Progenitor cell of endocrine pancreas (in vitro differentiated cells): ENCODE measurements at places on chromosomes 4 and X. TPM values are rescaled to one million over a fixed set of nuclear protein-coding genes. Genes with fewer than 3 reads are reported as not detected.

ERCC6L gene
- total RNA-seq: 4.8 and 5.6 TPM in 2 replicates

CFI gene
- total RNA-seq: 0.24 TPM in 1 of 2 replicates, not detected in the other

UBL4A gene
- total RNA-seq: 17.7 and 20.0 TPM in 2 replicates

SMPX gene
- not detected in 2 replicates for total RNA-seq

DNA sequence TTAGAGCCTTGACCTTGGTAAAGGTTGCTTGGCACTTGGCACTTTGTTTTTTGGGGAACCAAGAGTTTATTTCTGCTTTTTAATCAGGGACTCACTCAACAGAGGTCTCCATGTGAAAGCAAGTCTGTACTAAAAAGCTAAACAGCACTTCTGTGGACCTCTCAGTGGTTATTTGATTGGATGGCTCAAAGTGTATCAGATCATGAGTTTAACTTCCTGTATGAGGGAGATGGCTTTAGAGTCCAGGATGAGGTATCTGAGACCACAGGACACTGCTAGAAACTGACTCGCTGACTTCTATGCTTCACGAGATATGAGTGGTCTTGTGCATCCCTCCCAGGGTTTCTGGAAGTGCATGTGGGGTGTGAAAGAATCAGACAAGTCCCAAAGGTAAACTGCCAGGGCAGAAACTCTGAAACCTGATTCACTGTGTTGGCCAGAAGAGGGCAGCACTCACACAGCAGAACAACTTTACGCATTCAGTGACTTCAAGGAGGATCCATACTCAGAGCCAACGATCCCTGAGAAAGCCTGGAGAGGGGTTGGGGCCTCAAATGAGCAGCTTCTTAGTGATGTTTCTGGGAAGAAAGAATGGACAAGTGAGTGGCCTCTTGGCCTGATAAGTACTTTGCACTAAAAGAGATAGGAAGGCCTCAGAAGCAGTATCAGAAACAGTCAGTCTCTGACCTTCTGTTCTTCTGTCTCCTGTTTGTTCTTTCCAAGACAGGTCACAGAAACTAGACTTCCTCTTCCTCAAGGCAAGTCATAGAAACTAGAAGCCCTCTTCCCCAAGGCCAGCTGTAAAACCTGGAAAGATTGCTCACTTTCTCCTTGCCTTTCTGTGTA lies 220.3 kb upstream of the CXCL13 start:
- DNase-seq: peak; percentile 42

DNA sequence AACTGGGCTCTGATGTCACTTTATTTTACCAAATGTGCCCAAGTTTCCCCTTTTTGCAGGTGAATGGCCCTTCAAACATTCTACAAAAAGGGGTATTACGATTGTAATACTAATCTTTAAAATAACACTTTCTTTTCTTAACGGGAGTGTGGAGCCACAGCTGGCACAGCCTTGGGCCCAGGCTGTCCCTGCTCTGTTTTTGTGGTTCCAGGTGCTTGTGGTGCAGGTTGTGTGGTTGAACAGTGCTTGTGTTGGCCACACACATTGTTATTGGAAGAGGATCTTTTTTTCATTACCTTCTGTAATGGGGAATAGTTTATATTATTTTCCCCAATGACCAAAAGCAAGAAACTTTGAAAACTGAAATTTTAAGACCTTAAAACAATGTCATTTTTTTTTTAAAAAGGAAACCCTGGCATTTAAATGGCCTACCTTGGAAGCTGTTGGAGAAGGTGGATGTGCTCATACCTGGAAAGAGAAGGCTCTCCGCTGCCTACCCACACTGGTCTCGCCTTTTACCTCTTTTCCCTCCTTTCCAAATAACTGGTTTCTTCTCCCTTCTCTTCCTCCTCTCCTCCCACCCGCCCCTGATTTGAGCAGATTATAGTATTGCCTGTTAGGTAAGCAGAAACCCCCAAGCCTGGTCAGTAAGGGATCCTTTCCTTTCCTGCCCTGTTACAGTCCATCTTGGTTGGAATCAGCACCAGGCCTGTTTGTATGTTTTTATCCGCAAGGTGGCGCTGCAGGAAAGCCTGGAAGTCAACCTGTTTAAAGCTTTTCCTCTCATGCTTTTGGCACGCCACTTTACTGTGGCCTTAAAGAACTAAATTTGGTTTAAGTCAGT lies 28.6 kb downstream of the HADH start:
- peak; percentile 77 for DNase-seq

DNA sequence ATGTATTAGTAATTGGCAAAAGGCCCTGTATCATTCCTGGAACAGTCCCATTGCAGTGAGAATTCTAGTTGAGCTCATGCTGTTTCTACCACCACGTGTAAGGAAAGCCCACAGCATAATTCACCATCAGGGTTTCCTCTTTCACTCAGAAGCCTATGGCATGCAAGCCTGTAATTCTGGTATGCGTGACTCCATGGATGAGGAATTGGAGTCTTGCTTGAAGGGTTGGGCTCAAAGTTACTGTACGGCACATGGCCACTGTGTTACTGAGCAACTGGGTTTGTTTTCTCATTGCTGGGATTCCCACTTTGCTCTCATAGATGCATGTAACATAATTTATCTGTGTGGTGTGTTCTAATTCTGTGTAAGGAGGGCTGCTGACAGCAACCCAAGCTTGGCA lies 132.3 kb upstream of the NR3C2 start:
- no peak for DNase-seq

GRCh38 chrX:8319359-8319758 lies 145.3 kb upstream of the VCX3B start:
- no peak for DNase-seq

- no peak for DNase-seq
Observed at GRCh38 chr4:111136967-111137366, 514.1 kb upstream of the PITX2 start.

DNA sequence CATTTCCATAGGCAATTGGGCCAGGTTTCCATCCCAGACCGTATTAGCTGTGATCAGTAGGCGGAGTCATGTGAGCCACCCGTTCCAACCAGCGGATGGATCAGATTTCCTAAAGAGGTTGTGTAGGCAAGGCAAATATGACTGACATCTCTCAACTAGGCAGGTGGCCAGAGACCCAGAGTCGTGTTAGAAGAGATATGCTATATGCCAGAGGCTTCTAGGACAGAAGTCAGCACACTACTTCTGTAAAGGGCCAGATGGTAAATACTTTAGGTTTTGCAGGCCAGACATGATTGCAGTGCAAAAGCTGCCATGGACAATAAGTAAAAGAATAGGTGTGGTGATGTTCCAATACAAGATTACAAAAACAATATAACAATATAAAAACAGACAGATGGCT lies 788.4 kb downstream of the RPA4 start:
- no peak for DNase-seq

GRCh38 chr4:87839592-87839946 lies 6.8 kb downstream of the MEPE start:
- no peak for DNase-seq

DNA sequence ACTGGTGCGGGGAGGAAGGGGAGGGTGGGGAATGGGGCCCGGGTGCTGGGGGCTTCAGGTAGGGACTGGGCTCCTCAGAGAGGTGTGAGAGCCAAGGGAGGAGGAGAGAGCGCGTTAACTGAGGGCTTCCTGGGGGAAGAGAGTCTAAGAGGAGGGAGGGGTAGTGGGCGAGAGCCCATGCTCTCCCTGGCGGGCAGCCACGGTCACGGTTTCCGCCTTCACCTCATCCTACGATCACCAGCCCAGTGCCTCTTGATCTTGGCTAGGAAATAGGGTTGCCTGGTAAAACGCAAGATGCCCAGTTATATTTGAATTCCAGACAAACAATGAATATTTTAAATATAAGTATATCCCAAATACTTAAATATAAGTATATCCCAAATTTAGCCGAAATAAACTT lies 60.8 kb upstream of the GRPEL1 start:
- DNase-seq: no peak

- DNase-seq: no peak
Observed at GRCh38 chr4:184383497-184384055, 90.8 kb downstream of the IRF2 start.

DNA sequence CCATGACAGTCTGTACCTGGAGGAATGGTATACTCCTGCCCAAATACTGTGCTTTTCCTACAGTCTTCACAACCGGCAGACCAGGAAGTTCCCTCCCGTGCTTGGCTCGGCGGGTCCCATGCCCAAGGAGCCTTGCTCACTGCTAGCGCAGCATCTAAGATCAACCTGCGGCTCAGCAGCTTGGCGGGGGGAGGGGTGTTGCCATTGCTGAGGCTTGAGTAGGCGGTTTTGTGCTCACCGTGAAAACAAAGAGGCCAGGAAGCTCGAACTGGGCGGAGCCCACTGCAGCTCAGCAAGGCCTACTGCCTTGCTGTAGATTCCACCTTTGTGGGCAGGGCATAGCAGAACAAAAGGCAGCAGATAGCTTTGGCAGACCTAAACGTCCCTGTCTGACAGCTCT lies 152.7 kb downstream of the TEX11 start:
- no peak for DNase-seq

GRCh38 chr4:126710935-126711334 lies 921.8 kb upstream of the INTU start:
- DNase-seq: no peak

- DNase-seq: no peak
Observed at GRCh38 chr4:118760092-118760491, 74.9 kb downstream of the METTL14 start.
